ENCODE measurements at places on chromosomes 6 and 20.

- no peak for DNase-seq
Observed at GRCh38 chr6:11595903-11596302, 58.4 kb downstream of the TMEM170B start.

DNA sequence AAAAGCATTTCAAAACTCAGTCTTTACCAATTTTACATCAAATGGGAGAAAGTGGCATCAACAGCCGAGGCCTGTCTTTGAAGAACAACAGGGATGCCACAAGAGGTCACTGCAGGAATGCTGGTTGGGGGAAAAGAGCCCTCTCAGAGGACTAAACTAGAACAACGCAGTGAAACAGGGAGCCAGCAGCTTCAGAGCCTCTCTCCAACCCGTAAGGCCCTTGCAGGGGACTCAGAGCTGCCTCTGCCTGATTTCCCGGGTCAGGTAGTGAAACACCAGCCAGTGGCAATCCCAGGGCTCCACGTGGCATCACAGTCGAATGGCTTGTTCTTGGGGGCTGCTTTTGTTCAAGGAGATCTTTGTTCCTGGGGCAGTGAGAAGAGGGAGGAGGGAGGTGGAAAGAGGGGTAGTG, 55.0 kb upstream of the KCNK16 start:
- DNase-seq, result no peak

- no peak for DNase-seq
Observed at GRCh38 chr6:142474531-142475289, 172.9 kb downstream of the ADGRG6 start.

DNA sequence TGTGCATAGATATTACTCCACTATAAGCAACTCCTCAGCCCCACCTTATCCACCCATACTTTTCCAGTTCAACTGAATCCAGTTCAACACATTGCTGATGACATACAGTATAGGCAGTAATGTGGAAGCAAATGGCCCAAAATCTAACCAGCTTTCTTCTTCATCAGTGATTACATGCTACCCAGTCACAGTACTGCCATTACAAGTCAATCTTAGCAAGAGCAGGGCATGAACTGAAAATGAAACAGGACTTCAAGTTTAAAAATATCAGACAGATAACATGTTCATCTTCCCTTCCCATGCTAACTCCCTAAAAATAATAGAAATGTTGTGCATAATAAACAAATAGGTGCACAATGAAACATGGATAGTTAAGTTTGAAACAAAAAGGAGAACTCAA, 19.2 kb downstream of the RRAGD start:
- no peak for DNase-seq

- DNase-seq, result no peak
Observed at GRCh38 chr6:6080975-6081374, 74.2 kb upstream of the NRN1 start.

DNA sequence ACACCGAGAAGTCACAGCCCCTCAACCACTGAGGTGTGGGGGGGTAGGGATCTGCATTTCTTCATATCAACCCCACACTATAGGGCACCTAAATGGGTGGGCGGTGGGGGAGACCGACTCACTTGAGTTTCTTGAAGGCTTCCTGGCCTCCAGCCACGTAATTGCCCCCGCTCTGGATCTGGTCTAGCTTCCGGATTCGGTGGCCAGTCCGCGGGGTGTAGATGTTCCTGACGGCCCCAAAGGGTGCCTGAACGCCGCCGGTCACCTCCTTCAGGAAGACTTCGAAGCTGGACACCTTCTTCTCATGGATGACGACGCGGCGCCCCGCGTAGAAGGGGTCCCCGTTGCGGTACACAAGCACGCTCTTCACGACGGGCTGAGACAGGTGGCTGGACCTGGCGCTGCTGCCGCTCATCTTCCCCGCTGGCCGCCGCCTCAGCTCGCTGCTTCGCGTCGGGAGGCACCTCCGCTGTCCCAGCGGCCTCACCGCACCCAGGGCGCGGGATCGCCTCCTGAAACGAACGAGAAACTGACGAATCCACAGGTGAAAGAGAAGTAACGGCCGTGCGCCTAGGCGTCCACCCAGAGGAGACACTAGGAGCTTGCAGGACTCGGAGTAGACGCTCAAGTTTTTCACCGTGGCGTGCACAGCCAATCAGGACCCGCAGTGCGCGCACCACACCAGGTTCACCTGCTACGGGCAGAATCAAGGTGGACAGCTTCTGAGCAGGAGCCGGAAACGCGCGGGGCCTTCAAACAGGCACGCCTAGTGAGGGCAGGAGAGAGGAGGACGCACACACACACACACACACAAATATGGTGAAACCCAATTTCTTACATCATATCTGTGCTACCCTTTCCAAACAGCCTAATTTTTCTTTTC, at the start of gene DCDC2:
Gene DCDC2 (minus strand): TSS at position 724 of the 883 bp plus-strand sequence. CDS start 309 bp downstream, at position 415.
- DNase-seq, result no peak

GRCh38 chr6:20722455-20722854, 188.2 kb downstream of the CDKAL1 start:
- DNase-seq, result no peak

DNA sequence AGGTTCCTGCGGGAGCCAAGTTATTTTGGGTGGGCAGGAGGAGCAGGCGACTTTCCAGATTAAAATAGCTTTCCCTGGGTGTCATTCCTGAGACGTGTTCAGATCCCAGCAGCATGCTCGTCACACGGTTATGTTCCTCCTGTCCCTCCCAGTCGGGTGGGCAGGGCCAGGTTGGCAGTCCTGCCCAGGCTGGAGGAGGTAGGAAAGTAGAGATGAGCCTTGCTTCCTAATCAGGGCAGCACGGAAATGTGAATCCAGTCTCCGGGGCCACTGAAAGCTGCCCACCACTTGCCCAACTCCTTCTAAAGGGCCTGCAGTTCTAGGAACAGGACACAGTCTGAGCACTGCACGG, 137.0 kb downstream of the MRPL14 start:
- no peak for DNase-seq

Measured in stimulated activated CD8-positive, alpha-beta memory T cell treated with anti-CD3 and anti-CD28 coated beads, Interleukin-7, amount 100 ng/mL, for 48 hours (primary cell).